PC-9 (cell line): ENCODE measurements at places on chromosomes 3 and 15. TPM values are rescaled to one million over a fixed set of nuclear protein-coding genes. Genes with fewer than 3 reads are reported as not detected.
A peak's percentile ranks its signal among the peaks of the same experiment; 100 is the strongest.

DNA sequence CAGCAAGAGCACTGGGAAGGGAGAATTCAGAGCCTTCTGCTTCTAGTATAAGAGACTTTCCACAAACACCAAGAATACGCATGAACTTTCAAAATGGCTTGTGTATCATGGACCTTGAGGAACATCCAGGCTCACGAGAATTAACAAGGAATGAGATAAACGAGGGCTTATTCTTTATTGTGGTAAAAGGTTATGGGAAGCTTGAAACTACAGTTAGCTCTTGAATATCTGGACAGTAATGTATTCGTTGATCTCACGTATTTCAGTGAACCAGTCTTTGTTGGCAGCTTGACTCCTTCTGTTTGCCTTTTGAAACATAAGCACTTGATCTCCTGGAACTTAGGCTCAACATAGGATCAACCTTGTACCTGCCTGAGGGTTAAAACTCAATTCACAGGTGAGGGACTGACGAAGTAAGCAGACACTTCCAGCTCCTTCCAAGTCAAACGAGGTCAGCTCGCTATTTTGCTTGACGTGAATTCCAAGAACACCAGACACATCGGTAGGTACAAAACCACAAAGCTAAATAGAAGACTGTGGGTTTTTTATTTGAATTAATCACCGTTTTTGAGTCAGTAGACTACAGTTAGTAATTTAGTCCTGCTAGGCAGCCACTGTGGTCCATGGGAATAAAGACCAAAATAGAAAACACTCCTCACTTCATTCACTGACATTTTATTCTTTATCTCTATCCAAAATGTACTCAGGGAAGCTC is 30.8 kb downstream of the GALNT15 start:
- no peak overlapping the region for H3K27ac ChIP-seq
- no peak overlapping the region for H3K4me3 ChIP-seq
- no peaks in the 10 kb centered on the region for H3K4me1 ChIP-seq
- H3K27me3 ChIP-seq: no peaks in the 10 kb centered on the region

The TMC3 gene
- total RNA-seq: not detected in 2 replicates

DNA sequence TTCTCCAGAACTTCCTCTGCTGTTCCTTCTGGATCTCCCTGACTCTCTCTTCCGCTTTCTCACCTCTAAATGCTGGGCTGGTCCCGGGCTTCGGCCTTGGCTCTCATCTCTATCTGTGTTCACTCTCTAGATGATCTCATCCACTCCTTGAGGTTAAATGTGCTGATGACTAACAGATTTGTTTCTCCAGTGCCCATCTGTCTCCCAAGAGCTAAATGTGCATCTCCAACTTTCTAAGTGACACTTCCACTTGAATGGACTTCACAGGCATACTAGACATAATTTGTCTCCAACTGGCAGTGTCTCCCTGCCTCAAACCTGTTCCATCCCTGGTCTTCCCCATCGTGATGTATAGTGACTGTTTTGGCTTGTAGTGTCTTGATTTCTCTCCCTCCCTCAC is 95.3 kb downstream of the ITPR1 start:
- no peaks in the 10 kb centered on the region for H3K27me3 ChIP-seq
- no peaks in the 10 kb centered on the region for H3K36me3 ChIP-seq
- DNase-seq: no peak
- H3K4me3 ChIP-seq: no peak overlapping the region

DNA sequence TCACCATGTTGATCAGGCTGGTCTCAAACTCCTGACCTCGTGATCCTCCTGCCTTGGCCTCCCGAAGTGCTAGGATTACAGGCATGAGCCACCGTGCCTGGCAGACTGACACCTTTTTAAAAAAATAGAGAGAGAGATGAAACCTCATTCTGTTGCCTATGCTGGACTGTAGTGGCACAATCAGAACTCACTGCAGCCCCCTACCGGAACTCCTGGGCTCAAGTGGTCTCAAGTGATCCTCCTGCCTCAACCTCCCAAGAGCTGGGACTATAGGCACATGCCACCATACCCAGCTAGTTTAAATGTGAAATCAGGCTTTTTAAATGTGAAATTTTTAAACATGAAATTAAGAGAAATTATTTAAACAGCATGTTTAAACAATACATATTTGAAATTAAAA is 265.2 kb upstream of the UBE2E1 start:
- H3K4me3 ChIP-seq: no peak overlapping the region
- H3K36me3 ChIP-seq: no peaks in the 10 kb centered on the region
- no peaks in the 10 kb centered on the region for H3K27me3 ChIP-seq
- no peak overlapping the region for H3K27ac ChIP-seq
- no peaks in the 10 kb centered on the region for H3K4me1 ChIP-seq

- H3K4me3 ChIP-seq: no peak overlapping the region
- H3K4me1 ChIP-seq: peaks cover 15% of the 10 kb centered on the region; the same call in 1 of the 2 replicates
- no peak overlapping the region for H3K27ac ChIP-seq
- no peak for DNase-seq
- no peaks in the 10 kb centered on the region for H3K36me3 ChIP-seq
Observed at GRCh38 chr3:171871392-171872274, 28.5 kb downstream of the TMEM212 start.

The CLDN16 gene
- 0.20 and 0.46 TPM in 2 replicates for total RNA-seq

GRCh38 chr15:83733206-83733605 is 79.3 kb downstream of the ADAMTSL3 start:
- peak overlapping the region; percentile 95 for H3K27ac ChIP-seq
- H3K4me1 ChIP-seq: peaks cover 33% of the 10 kb centered on the region
- no peak overlapping the region for H3K4me3 ChIP-seq
- H3K27me3 ChIP-seq: no peaks in the 10 kb centered on the region
- no peaks in the 10 kb centered on the region for H3K36me3 ChIP-seq

GRCh38 chr3:63933459-63933858 is 21.3 kb upstream of the SCAANT1 start:
- H3K27me3 ChIP-seq: no peaks in the 10 kb centered on the region
- peaks cover 27% of the 10 kb centered on the region for H3K4me1 ChIP-seq
- no peak for DNase-seq
- H3K4me3 ChIP-seq: no peak overlapping the region
- no peak overlapping the region for H3K27ac ChIP-seq

DNA sequence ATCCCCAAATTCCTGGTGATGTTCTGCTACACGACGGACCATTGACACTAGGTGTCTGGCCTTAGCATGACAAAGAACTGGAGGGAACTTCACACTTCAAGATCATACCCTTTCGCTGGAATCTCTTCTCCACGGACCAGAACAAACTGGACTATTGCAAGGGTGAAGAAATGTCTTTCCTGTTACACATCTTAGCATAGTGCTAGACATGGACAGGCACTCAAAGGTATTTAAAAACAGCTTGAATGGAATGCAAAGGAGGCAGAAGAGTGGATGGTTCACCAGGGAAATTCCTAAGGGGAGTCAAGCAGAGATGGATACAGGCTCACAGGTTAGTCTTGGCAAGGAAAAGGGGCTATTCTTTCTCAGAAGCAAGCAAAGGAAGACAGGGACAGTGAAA is 33.5 kb upstream of the PDZRN3 start:
- no peak overlapping the region for H3K4me3 ChIP-seq
- no peaks in the 10 kb centered on the region for H3K4me1 ChIP-seq
- no peak for DNase-seq
- H3K27me3 ChIP-seq: no peaks in the 10 kb centered on the region
- H3K36me3 ChIP-seq: no peaks in the 10 kb centered on the region

The HTR3E gene
- total RNA-seq: not detected in 2 replicates

The LTK gene
- total RNA-seq: 0.11 and 0.28 TPM in 2 replicates

The IMP3 gene
- 45.4 and 53.0 TPM in 2 replicates for total RNA-seq

GRCh38 chr3:109985943-109986555 is 648.7 kb upstream of the DPPA4 start:
- DNase-seq: no peak
- no peaks in the 10 kb centered on the region for H3K36me3 ChIP-seq
- no peaks in the 10 kb centered on the region for H3K27me3 ChIP-seq

The FETUB gene
- total RNA-seq: not detected in 2 replicates

The GUCA1C gene
- not detected in 2 replicates for total RNA-seq

The AKAP13 gene
- 78.3 and 82.5 TPM in 2 replicates for total RNA-seq

The TMEM207 gene
- not detected in 2 replicates for total RNA-seq

The GNAT1 gene
- 0.48 TPM in 1 of 2 replicates, not detected in the other for total RNA-seq

- H3K4me3 ChIP-seq: no peak overlapping the region
- H3K27ac ChIP-seq: peak overlapping the region; percentile 45
- H3K27me3 ChIP-seq: no peaks in the 10 kb centered on the region
- H3K36me3 ChIP-seq: no peaks in the 10 kb centered on the region
- H3K4me1 ChIP-seq: peaks cover 34% of the 10 kb centered on the region
Observed at GRCh38 chr3:23161896-23162570, 41.1 kb upstream of the UBE2E2 start.

The SLC27A2 gene
- 5.8 and 7.5 TPM in 2 replicates for total RNA-seq

- H3K36me3 ChIP-seq: peaks cover 9% of the 10 kb centered on the region; the same call in 1 of the 2 replicates
- H3K4me3 ChIP-seq: peak overlapping the region; percentile 30; the same call in 1 of the 2 replicates
- no peak for DNase-seq
- H3K27me3 ChIP-seq: no peaks in the 10 kb centered on the region
- peak overlapping the region; percentile 78 for H3K27ac ChIP-seq
Observed at GRCh38 chr3:158728061-158728377, 4.2 kb downstream of the RARRES1 start.

GRCh38 chr3:71657831-71658530 is 67.2 kb downstream of the EIF4E3 start:
- H3K27me3 ChIP-seq: peaks cover 48% of the 10 kb centered on the region
- no peaks in the 10 kb centered on the region for H3K36me3 ChIP-seq
- H3K27ac ChIP-seq: no peak overlapping the region

GRCh38 chr3:111669926-111670630 is 74.9 kb upstream of the ZBED2 start:
- H3K36me3 ChIP-seq: no peaks in the 10 kb centered on the region
- H3K4me1 ChIP-seq: peaks cover 26% of the 10 kb centered on the region
- DNase-seq: no peak
- no peaks in the 10 kb centered on the region for H3K27me3 ChIP-seq

GRCh38 chr3:186067360-186068242 is 41.3 kb downstream of the ETV5 start:
- no peak overlapping the region for H3K4me3 ChIP-seq
- H3K27me3 ChIP-seq: no peaks in the 10 kb centered on the region
- H3K4me1 ChIP-seq: no peaks in the 10 kb centered on the region
- H3K36me3 ChIP-seq: peaks cover 34% of the 10 kb centered on the region
- H3K27ac ChIP-seq: no peak overlapping the region

GRCh38 chr3:78317774-78318173 is 1277.9 kb downstream of the ROBO2 start:
- H3K4me1 ChIP-seq: no peaks in the 10 kb centered on the region
- H3K27me3 ChIP-seq: no peaks in the 10 kb centered on the region
- no peak for DNase-seq

DNA sequence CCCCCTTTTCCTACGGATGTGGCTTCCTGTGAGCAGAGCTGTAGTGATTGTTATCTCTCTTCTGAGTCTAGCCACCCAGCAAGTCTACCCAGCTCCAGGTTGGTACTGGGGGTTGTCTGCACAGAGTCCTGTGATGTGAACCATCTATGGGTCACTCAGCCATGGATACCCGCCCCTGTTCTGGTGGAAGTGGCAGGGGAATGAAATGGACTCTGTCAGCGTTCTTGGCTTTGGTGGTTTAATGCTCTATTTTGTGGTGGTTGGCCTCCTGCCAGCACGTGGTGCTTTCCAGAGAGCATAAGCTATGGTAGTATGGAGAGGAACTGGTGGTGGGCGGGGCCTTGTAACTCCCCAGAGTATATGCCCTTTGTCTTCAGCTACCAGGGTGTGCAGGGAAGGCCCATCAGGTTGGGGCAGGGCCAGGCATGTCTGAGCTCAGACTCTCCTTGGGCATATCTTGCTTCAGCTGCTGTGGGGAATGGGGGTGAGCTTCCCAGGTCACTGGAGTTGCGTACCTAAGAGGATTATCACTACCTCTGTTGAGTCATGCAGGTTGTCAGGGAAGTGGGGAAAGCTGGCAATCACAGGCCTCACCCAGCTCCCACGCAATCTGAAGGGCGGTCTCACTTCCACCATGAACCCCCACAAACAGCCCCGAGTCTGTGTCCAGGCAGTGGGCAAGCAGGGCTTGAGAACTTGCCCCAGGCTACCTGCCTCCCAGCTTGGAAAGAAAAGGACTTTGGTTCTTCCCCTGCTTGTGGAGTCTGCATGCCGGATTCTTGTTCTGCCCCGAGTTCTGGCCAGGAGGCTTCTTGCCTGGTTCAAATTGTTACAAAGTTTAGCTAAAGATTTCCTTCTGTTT is 9.0 kb upstream of the ADGRG7 start:
- no peak overlapping the region for H3K27ac ChIP-seq
- no peak overlapping the region for H3K4me3 ChIP-seq
- no peaks in the 10 kb centered on the region for H3K36me3 ChIP-seq

DNA sequence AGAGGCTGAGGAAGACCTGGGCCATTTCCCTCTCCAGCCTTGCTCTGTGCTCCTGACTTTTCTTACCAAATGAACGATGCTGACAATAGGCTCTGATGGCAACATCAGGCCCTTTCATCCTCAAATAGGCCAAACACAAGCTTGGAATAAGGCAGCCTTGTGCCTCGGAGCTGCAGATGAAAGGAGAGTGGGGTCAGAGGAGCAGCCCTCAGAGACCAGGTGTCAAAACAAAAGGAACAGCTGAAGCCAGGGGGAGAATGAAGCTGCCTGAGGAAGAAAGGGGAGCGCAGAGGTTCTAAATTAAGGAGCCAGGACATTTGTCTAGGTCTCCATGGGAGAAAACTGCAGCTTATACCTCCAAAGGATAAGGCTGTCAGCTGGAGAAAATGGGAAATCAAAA is 5.1 kb downstream of the BFSP2 start:
- no peak overlapping the region for H3K4me3 ChIP-seq
- H3K4me1 ChIP-seq: no peaks in the 10 kb centered on the region
- no peak for DNase-seq
- no peak overlapping the region for H3K27ac ChIP-seq

DNA sequence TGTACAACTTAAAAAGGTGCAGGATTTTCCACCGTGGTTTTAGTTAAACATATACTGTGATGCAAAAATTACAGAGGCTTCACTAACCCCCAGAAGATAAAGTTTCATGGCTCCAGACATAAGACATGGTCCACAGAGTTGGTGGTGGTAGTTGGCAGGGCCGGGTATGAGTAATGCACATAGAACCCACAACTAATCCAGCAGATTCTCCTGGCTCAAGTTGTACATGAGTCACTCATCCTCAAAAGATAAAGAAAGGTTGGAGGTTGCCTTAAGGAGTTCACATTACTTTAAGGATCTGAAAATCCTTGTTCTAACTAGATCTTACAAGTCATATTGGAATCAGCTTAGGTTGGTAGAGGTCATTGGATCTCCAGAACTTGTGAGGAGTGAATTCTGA is 98.3 kb upstream of the ZBTB20 start:
- no peak overlapping the region for H3K4me3 ChIP-seq
- H3K4me1 ChIP-seq: peaks cover 37% of the 10 kb centered on the region
- no peaks in the 10 kb centered on the region for H3K36me3 ChIP-seq
- H3K27me3 ChIP-seq: no peaks in the 10 kb centered on the region
- peak overlapping the region; percentile 45 for H3K27ac ChIP-seq

The GRK7 gene
- total RNA-seq: not detected in 2 replicates

The FEM1B gene
- 26.3 and 31.6 TPM in 2 replicates for total RNA-seq

- DNase-seq: no peak
- peaks cover 85% of the 10 kb centered on the region for H3K27me3 ChIP-seq
- H3K27ac ChIP-seq: no peak overlapping the region
- no peaks in the 10 kb centered on the region for H3K4me1 ChIP-seq
Observed at GRCh38 chr3:10557250-10557649, 51.9 kb upstream of the ATP2B2 start.
